ENCODE measurements at places on chromosomes 7 and 10.

DNA sequence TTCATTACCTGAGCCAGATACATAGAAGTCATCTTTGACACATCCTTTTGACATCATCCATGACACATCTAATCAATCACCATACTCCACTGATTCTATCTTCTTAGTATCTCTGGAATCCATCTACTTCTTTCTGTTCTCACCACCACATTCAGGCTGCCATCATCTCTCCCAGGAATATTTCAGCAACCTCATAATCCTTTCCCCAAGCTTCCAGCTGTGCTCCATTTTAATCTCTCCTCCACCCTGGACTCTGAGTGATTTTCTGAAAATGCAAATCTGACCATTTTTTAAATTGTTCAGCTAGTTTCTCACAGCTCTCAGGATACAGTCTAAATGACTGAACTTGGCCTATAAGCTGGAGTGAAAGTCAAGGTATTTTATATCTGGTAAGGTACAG lies 2.5 kb upstream of the BTRC start:
- no peak overlapping the region for H3K4me3 ChIP-seq
- H3K36me3 ChIP-seq, result no peaks in the 10 kb centered on the region
- no peak for DNase-seq
- 0 out of 2 replicates have a peak, but pooled peaks cover 3% of the 10 kb centered on the region for H3K4me1 ChIP-seq

DNA sequence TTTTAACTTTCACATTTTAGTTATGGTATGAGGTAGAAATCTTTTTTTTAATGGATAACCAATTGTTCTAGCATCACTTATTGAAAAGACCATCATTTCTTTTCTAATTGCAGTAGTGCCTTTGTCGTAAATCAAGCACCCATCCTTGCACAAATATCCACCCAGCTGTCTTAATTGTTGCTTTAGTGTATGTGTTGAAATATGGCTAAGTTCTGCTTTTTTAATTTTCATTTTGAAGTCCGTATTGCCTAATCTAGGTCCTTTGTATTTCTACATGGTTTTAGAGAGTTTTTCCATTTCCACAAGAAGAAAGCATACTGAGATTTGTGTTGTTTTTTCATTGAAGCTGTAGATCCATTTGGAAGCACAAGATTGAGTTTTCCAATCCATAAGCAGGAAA lies 259.6 kb upstream of the SEMA3E start:
- no peaks in the 10 kb centered on the region for H3K27me3 ChIP-seq
- no peak overlapping the region for H3K27ac ChIP-seq
- no peaks in the 10 kb centered on the region for H3K4me1 ChIP-seq
- H3K4me3 ChIP-seq, result no peak overlapping the region
- no peaks in the 10 kb centered on the region for H3K36me3 ChIP-seq

GRCh38 chr10:123526356-123527064 lies 139.6 kb upstream of the GPR26 start:
- no peaks in the 10 kb centered on the region for H3K27me3 ChIP-seq
- H3K4me3 ChIP-seq, result no peak overlapping the region
- DNase-seq, result no peak
- no peak overlapping the region for H3K27ac ChIP-seq
- H3K4me1 ChIP-seq, result peaks cover 9% of the 10 kb centered on the region
- H3K36me3 ChIP-seq, result no peaks in the 10 kb centered on the region

- no peak overlapping the region for H3K4me3 ChIP-seq
- peaks cover 4% of the 10 kb centered on the region for H3K4me1 ChIP-seq
- DNase-seq, result no peak
- H3K27ac ChIP-seq, result no peak overlapping the region
- H3K27me3 ChIP-seq, result no peaks in the 10 kb centered on the region
Measured at GRCh38 chr10:69073026-69073425, 14.9 kb upstream of the SRGN start.

- H3K27ac ChIP-seq, result no peak overlapping the region
- no peaks in the 10 kb centered on the region for H3K4me1 ChIP-seq
- H3K27me3 ChIP-seq, result no peaks in the 10 kb centered on the region
- H3K4me3 ChIP-seq, result no peak overlapping the region
- no peaks in the 10 kb centered on the region for H3K36me3 ChIP-seq
Measured at GRCh38 chr7:36188906-36189305, 35.9 kb downstream of the EEPD1 start.

- H3K36me3 ChIP-seq, result no peaks in the 10 kb centered on the region
- H3K27me3 ChIP-seq, result no peaks in the 10 kb centered on the region
- H3K4me3 ChIP-seq, result no peak overlapping the region
- H3K27ac ChIP-seq, result no peak overlapping the region
Measured at GRCh38 chr10:71088054-71088453, 124.3 kb upstream of the UNC5B start.

GRCh38 chr7:151430391-151431205 lies 9.3 kb downstream of the CRYGN start:
- DNase-seq, result no peak
- no peak overlapping the region for H3K4me3 ChIP-seq
- no peak overlapping the region for H3K27ac ChIP-seq
- H3K27me3 ChIP-seq, result no peaks in the 10 kb centered on the region

GRCh38 chr7:158911734-158912133 lies 55.4 kb downstream of the DYNC2I1 start:
- no peaks in the 10 kb centered on the region for H3K36me3 ChIP-seq
- no peak overlapping the region for H3K27ac ChIP-seq
- no peak for DNase-seq
- H3K4me3 ChIP-seq, result no peak overlapping the region

GRCh38 chr7:28565980-28566379 lies 153.7 kb downstream of the CREB5 start:
- DNase-seq, result no peak
- no peaks in the 10 kb centered on the region for H3K27me3 ChIP-seq
- H3K4me1 ChIP-seq, result peaks cover 11% of the 10 kb centered on the region
- H3K27ac ChIP-seq, result no peak overlapping the region
- no peak overlapping the region for H3K4me3 ChIP-seq

- no peaks in the 10 kb centered on the region for H3K4me1 ChIP-seq
- H3K27me3 ChIP-seq, result no peaks in the 10 kb centered on the region
- no peak for DNase-seq
- no peak overlapping the region for H3K4me3 ChIP-seq
Measured at GRCh38 chr10:53045315-53045714, 272.7 kb upstream of the MBL2 start.

DNA sequence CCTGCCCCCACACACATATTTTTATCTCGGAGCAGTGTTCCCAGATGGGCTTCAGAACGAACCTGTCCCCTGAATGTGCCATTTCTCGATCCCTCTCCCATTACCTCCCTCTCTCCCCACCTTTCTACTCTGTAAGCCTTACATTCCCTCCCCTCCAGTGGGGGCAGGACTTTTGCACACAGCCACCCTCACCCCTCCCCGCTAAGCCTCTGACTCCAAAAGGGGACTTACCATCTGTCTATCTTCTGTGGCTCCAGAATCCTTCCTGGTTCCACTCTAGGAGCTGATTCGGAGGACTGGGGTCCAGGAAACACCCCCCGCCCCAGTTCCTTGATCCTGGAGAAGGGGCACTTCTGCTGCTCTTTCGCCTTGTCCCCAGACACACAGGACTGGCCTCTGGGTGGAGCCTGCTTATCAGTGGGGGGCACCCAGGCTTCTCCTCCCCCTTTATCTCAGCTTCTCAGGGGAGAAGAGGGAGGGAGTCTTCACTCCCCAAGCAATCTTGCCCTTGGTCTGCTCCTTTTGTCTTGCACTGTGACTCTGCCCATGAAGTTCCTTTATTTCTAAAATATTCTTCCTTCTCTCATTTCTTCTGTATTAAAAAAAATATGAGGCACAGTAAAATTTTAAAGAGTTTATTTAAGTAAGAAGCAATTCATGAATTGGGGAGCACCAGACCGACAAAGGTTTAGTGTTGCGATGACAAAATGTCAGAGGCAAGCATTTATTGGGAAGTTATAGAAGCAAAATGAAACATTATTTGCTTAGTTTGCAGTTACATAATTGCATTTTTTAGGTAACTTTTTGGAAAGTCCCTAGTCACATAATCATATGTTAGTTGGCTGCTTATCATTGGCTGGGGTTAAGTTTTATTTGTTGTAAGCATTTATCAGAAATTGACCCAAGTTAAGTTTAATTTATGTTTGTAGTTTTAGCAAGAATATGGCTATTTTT lies at the start of gene KEL:
TSS of gene KEL (minus strand) at position 391 of the 954 bp plus-strand sequence. CDS start at position 234, 157 bp downstream.
- H3K4me3 ChIP-seq, result no peak within 1 kb of the TSS
- DNase-seq, result no peak
- no peaks in the 10 kb centered on the region for H3K27me3 ChIP-seq

GRCh38 chr10:43202657-43203447 lies 64.0 kb downstream of the RASGEF1A start:
- H3K27ac ChIP-seq, result no peak overlapping the region
- H3K4me1 ChIP-seq, result no peaks in the 10 kb centered on the region
- H3K4me3 ChIP-seq, result peak overlapping the region; percentile 55

- no peak overlapping the region for H3K4me3 ChIP-seq
- H3K27me3 ChIP-seq, result no peaks in the 10 kb centered on the region
- no peaks in the 10 kb centered on the region for H3K4me1 ChIP-seq
- no peaks in the 10 kb centered on the region for H3K36me3 ChIP-seq
- no peak for DNase-seq
Measured at GRCh38 chr10:56466005-56466404, 104.9 kb upstream of the ZWINT start.

DNA sequence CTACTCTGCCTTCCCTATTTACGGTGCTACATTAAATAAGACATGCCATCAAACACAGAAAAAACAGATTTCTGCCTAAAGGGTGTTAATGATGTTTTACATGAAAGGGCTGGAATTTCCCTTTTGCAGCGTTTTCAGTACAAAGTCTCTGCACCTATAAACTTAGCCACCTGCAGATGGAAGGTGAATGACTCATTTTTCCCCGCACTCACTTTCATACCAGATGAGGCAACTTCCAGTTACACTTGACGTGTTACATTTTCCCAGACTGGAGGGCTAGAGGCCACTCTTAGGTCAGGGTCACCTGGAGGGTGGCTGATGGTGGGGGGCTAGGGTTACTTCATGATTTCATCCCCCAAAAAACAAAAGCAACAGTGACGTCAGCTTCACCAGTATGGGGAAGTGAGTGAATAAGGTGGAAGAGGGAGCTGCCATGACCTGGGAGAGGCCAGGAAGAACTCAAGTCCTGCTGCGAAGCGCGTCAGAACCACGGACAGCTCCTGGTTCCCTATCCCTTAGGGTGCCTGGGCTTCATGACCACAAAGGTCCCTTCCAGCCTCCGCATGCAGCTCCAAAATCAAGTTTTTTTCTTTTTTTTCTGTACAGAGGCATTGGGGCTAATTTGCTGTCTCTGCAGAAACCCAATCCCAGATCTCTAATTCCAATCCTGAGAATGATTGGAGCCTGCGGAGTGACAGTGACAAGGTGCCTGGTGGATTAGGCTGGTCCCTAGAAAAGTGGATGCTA lies 94.0 kb downstream of the ADARB2 start:
- DNase-seq, result peak; percentile 53
- H3K27ac ChIP-seq, result no peak overlapping the region
- H3K4me3 ChIP-seq, result no peak overlapping the region
- no peaks in the 10 kb centered on the region for H3K27me3 ChIP-seq
- H3K4me1 ChIP-seq, result peaks cover 7% of the 10 kb centered on the region

DNA sequence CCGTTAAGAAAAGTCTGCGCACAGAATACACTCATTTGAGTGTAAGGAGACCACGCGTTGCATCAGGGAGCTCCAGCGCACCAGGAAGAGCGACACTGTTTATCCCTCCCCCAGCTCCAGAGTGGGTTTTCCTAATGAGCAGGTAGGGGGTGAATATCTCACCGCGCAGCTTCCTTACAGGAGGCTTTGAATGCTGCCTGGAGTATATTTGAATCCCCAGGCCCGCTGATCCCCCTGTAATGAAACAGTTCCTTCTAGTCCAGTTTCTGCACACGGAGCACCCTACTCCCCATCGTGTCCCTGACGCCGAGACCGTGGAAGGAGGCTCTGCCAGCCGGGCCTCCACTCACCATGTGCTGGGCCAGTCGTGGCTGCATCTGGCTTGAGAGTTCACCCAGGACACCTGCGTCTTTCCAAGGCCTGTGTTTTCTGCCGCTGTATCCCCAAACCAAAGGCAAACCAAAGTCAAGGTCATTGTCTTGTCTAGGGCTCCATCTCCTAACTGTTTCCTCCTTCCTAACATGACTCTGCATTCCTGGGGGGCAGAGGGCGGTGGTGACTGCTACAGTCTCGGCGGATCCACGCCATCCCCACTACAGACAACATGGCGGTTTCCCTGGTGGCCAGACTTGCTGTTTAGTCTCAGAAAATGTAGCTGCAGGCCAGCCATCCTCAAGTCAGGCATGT lies 167.8 kb downstream of the USP6NL start:
- H3K27me3 ChIP-seq, result no peaks in the 10 kb centered on the region
- no peak overlapping the region for H3K27ac ChIP-seq
- H3K36me3 ChIP-seq, result no peaks in the 10 kb centered on the region

DNA sequence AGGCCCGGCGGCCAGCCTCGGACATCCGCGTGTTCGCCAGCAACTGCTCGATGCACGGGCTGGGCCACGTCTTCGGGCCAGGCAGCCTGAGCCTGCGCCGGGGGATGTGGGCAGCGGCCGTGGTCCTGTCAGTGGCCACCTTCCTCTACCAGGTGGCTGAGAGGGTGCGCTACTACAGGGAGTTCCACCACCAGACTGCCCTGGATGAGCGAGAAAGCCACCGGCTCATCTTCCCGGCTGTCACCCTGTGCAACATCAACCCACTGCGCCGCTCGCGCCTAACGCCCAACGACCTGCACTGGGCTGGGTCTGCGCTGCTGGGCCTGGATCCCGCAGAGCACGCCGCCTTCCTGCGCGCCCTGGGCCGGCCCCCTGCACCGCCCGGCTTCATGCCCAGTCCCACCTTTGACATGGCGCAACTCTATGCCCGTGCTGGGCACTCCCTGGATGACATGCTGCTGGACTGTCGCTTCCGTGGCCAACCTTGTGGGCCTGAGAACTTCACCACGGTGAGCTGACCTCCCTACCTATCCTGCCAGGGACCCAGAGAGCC lies 656 bp downstream of the ASIC3 start:
- no peaks in the 10 kb centered on the region for H3K27me3 ChIP-seq
- no peak overlapping the region for H3K4me3 ChIP-seq
- no peak for DNase-seq
- H3K36me3 ChIP-seq, result no peaks in the 10 kb centered on the region
- no peak overlapping the region for H3K27ac ChIP-seq

GRCh38 chr7:121931149-121931902 lies 58.4 kb downstream of the PTPRZ1 start:
- no peak overlapping the region for H3K27ac ChIP-seq
- H3K4me3 ChIP-seq, result no peak overlapping the region
- H3K27me3 ChIP-seq, result no peaks in the 10 kb centered on the region
- H3K4me1 ChIP-seq, result no peaks in the 10 kb centered on the region

- H3K27me3 ChIP-seq, result no peaks in the 10 kb centered on the region
- H3K4me3 ChIP-seq, result no peak overlapping the region
- DNase-seq, result no peak
- H3K4me1 ChIP-seq, result no peaks in the 10 kb centered on the region
- H3K27ac ChIP-seq, result no peak overlapping the region
Measured at GRCh38 chr7:158446281-158446680, 141.3 kb downstream of the PTPRN2 start.

GRCh38 chr10:29657719-29658274 lies 23.0 kb upstream of the SVIL start:
- no peak for DNase-seq
- H3K27ac ChIP-seq, result no peak overlapping the region
- no peaks in the 10 kb centered on the region for H3K4me1 ChIP-seq
- H3K27me3 ChIP-seq, result no peaks in the 10 kb centered on the region
- H3K4me3 ChIP-seq, result no peak overlapping the region

GRCh38 chr10:103193107-103193819 lies at the start of gene NT5C2:
Gene NT5C2 (minus strand): TSS chr10:103193272. CDS start chr10:103174958, 18,314 bp downstream.
- no peaks in the 10 kb centered on the region for H3K27me3 ChIP-seq
- H3K36me3 ChIP-seq, result no peaks in the 10 kb centered on the region
- peaks cover 7% of the 10 kb centered on the region for H3K4me1 ChIP-seq
- peak within 1 kb of the TSS; percentile 85 for H3K4me3 ChIP-seq

GRCh38 chr7:20200361-20200760 lies 16.8 kb downstream of the MACC1 start:
- no peak overlapping the region for H3K4me3 ChIP-seq
- H3K27ac ChIP-seq, result peak overlapping the region; percentile 64
- H3K36me3 ChIP-seq, result no peaks in the 10 kb centered on the region
- H3K4me1 ChIP-seq, result peaks cover 21% of the 10 kb centered on the region
- no peak for DNase-seq
